Ovary (tissue), 10 donors: ENCODE measurements at places on chromosomes 2 and 18.

- no peak for DNase-seq
Observed at GRCh38 chr18:12001421-12001820, 20.1 kb downstream of the IMPA2 start.

GRCh38 chr2:118387509-118387908, 299.2 kb downstream of the INSIG2 start:
- no peak for DNase-seq

DNA sequence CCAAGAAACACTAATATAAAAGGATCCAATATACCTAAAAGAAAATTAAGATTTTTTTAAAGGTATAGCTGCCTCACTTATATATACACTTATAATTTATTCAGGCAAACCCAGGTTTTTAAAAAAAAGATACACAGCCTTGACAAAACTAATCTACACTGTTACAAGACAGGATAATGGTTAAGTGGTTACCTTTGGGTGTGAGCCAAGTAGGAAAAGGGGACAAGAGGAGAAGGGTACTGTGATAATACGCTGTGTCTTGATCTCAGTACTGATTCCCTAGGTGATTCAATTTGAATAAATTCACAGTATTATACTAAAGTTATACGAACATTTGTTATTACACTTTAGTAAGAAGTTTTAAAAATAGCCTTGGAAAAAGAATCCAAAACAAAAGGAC, 30.6 kb downstream of the KLHL41 start:
- DNase-seq, result no peak

DNA sequence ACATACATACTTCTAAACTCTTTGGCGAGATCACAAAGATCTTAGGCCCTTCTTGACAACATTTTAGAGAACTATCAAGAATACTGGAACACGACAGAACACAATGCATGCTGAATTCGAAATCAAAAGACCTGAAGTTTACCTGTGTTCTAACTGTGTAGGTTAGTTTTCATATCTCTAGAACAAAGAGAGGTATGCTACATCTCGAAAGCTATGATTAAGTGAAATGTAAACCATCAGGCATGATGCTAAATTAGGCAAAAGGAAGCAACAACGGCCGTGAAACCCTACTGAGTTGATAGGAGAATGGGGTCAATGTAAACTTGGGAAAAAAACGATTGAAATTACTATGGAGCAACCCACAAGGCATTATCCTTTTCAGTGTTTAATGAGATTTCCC, 43.7 kb downstream of the IKZF2 start:
- DNase-seq, result no peak

DNA sequence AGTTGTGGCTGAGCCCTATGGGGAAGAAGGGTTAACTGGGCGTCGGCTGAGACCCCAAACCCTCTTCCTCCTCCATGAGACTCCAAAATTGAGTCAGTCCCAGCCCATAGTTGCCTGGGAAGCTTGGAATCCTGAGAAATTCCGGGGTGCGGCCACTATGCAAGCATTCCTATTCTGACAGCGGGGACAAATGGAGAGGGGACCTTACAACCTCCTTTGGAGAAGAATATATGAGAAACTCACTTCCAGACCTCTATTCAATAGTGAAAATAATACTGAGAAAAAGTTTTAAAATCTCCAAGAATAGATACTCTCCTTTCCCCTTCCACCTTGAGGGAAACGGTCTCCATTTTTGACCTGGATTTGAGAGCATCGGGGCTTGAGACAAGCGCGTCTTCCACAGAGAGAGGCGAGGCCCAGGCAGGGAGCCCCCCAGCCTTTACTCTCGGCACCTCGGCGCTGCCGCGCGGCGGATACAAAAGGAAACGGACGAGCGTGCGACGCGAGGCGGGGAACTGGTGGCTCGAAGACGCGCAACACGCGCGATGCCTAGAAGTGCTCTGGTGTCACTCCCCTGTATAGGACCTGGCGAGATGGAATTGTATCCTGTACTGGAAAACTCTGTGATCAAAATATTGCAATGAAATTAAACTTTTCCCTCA, 11.1 kb downstream of the NR4A2 start:
- no peak for DNase-seq

DNA sequence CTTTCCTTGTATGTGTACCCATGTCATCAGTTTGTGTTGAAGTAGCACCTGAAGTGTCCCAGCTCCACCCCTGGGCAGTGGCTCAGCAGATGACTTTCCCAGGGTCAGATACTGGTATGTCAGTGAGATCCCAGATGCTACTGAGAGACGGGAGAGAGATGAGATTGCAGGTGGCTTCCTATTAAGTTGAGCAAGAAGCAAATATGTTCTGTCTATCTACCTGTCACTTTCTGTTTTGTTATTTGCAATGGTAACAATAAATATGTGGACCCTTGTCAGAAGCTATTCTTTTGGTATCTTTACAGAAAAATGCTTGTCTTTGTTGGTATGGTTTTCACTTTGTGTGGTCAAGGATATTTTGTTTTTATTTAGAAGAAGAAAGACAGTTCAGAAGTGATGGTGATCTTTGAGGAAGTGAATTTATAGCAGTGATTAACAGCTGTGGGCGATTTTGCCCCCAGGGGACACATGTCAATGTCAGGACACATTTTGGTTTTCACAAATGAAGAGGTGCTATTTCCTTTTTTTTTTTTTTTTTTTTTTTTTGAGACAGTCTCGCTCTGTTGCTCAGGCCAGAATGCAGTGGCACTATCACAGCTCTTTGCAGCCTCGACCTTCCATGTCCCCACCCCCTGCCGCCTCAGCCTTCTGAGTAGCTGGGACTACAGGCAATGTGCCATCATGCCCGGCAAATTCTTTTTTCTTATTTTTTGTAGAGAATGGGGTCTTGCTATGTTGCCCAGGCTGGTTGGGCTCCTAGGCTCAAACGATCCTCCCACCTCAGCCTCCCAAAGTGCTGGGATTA, 21.4 kb downstream of the MGAT5 start:
- DNase-seq, result no peak

DNA sequence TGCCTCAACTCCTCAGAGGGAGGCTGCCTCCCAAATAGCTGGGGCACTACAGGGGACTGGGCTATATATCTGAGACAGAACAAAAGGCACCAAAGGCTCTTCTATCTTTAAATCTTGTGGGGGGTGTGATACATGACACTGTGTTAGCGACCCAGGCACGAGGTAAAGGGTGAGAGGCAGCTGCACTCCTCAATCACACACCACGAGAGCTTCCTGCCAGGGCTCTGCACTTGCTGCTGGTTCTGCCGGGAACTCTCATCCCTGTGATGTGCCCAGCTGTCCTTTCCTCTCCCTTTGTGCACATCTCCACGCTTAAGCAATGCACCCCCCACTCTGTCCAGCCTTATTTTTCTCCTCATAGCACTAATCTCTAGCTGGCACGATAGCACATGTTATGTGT, 32.4 kb downstream of the NPC1 start:
- DNase-seq, result no peak

DNA sequence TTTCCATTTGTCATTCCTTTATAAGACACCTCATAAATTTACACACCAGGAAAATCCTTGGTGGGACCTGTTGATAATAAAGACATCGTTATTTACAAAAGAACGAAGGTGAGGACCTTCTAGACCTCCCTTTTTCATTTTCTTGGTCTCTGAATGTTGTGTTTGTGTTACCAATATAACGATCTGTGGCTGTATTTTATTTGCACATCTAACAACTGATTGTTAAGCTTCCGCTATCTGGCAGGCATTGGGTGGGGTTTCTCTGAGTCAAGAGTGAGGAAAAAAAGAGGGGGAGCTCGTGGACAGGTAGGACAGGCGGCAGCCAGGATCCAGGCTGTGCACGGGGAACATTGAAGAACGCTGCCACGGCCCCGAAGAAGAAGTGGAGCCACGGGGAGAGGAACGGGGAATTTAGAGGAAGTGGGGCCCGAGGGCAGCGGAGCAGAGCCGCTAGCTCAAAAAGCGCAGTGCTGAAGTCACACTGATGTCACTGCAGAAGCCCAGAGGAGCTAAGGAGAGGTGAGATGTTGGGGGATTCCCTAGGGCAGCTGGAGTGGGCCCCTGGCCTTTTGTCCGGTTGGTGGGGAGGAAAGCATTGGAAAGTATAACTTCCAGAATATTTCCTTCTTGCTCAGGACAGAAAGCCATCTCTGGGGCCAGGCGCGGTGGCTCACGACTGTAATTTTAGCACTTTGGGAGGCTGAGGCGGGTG, 20.9 kb upstream of the DNMT3A start:
- DNase-seq, result peak; percentile 48

DNA sequence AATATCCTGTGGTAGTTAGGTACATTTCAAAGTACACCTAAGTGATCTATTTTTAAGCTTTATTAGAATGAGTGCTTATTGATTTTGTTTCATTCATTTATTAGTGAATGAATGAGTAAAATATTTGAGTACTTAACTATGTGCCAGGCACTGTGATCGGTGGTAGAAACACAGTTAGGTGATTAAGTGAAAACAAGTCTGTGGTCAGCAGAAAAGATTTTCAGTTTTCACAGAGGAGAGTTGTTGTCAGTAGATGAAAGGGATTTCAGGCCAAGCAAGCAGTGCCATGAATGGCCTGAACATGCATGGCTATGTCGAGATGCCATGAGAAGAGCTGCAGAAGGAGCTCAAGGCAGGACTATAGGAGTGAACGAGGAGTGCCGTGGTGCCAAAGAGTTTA, 85.9 kb downstream of the SPTBN1 start:
- DNase-seq, result no peak
